BE2C (cell line): ENCODE measurements at places on chromosomes 1 and 21.
A peak's percentile ranks its signal among the peaks of the same experiment; 100 is the strongest.

GRCh38 chr1:92482665-92483609, 3.8 kb downstream of the GFI1 start:
- no peak for DNase-seq

DNA sequence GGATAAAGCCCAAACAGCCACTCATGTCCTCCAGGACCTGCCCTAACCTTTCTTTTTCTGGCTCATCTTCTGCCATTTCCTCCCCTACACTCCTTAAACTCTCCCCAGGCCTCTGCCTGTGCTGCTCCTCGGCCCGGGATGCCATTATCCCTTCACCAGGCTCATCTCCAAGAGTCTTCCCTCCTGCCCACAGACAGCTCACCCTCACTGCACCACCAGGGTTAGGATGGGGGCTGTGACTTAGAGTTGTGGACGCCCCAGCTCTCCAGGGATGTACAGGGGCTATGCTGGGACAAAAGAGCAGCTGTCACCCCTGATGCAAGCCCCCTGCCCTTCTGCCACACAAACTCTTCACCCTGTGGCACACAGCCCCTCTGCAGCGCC, 32.0 kb downstream of the TTC39A start:
- DNase-seq: no peak

- DNase-seq: no peak
Measured at GRCh38 chr1:93613898-93614297, 67.7 kb downstream of the BCAR3 start.

DNA sequence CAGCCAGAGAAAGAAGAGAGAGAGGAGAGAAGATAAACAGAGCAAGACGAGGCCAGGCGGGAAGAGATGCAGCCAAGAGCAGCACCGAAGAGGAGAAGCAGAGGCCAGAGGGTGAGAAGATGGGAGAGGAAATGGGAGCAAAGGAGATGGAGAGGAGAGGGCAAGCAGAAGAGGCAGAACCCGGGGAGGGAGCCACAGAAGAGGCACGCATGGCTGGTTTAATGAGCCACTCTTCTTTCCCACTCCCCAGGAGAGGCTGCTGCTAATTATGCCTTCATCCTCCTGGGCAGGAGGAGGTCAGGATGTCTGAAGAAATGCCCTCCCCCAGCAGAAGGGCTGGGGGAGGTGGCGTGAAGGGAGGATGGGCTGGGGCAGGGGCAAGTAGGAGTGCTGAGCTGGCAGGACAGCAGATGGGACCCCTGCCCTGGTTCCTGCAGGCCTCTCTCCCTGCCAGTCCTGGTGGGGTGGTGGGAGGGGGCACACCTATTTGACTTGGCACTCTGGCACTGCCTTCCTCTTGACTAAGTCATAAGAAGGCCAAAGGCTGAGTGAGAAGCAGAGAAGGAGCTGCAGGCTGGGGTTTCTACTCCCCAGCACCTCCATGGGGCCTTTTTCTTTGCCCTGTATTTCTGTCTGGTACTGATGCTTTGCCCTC, 32.3 kb downstream of the KIRREL1 start:
- no peak for DNase-seq

- no peak for DNase-seq
Measured at GRCh38 chr1:109669246-109669948, 1.5 kb downstream of the GSTM2 start.

- no peak for DNase-seq
Measured at GRCh38 chr1:205581321-205581980, 50.4 kb downstream of the ELK4 start.

GRCh38 chr1:187987236-187987776, 1158.6 kb downstream of the PLA2G4A start:
- no peak for DNase-seq

DNA sequence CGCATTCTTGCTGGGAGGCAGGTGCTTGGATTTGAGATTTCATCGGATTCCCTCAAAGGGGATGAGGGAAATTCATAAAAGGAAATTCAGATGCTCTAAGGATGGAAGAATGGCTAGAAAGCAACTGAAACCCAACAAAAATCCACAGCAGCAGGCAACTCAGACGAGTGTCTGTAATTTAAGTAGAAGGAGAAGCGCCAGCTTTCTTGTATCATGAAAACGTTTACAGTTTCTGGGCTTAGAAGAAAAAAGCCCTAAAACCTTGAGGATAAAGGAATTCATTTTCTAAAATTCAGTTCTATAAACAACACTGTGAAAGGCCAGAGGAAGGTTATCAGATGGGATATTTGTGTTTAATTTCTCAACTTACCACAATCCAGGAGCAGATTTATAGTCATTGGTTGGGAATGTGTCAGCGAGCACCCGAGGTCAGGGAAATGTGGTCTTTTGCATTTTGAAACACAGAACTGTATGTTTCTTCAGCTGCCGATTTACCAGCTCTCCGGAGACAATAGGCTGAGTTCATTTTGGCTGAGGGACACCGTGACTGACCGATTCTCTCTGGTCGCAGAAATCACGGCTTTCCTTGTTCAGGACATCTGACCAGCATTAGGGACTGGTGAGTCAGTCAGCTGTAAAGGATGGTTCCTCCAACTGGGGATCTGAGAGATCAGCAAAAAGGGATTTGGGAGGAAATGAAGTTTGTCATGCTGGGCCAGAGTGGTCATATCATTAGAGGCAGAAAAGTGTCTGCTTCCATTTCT, 111.6 kb upstream of the ERRFI1 start:
- DNase-seq: no peak

DNA sequence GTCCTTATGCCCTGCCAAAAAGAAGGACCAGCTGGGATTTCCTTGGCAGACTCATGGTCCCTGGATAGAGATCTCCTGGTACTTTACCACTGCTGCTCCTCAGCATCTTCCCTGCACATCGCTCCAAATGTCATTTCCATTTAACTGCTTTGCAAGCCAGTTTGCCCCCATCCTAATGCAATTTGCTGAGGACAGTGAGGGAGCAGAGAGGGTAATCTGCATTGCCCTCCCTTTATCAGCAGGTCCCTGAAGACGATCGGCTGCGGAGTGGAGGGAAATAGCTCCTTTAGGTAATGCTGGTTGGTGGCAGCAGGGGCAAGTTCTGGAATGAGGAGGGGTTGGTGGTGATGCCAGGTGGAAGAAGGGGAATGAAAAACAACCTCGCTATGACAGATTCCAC, 2.7 kb downstream of the PLXNA2 start:
- peak; percentile 24 for DNase-seq

- no peak for DNase-seq
Measured at GRCh38 chr21:29092102-29092959, 18.9 kb upstream of the CCT8 start.

DNA sequence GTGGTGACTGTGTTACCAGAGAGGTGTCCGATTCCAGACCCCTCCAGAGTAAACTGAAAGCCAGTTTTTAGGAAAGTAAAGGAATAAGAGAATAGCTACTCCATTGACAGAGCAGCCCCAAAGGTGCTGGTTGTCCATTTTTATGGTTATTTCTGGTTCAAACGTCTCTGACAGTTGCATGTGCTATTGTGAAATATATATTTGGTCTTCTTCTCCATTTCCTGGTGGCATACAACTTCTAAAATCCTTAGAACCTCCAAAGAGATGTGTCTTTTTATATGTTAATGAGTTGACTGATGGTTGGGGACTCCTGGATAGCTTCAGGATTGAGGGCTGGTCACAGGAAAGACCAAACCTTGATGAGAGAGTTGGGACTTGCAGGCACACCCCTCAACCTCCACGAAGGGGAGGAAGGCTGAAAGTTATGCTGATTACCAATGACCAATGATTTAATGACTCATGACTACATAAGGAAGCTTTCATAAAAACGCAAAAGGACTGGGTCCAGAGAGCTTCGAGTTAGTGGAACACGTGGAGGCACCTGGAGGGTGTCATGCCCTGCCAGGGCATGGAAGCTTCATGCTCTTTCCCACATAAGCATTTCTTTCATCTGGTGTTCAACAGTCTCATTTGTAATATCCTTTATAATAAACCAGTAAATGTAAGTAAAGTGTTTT, 100.7 kb downstream of the SLC16A1 start:
- DNase-seq: no peak

- DNase-seq: no peak
Measured at GRCh38 chr1:51565009-51565408, 45.9 kb upstream of the EPS15 start.

DNA sequence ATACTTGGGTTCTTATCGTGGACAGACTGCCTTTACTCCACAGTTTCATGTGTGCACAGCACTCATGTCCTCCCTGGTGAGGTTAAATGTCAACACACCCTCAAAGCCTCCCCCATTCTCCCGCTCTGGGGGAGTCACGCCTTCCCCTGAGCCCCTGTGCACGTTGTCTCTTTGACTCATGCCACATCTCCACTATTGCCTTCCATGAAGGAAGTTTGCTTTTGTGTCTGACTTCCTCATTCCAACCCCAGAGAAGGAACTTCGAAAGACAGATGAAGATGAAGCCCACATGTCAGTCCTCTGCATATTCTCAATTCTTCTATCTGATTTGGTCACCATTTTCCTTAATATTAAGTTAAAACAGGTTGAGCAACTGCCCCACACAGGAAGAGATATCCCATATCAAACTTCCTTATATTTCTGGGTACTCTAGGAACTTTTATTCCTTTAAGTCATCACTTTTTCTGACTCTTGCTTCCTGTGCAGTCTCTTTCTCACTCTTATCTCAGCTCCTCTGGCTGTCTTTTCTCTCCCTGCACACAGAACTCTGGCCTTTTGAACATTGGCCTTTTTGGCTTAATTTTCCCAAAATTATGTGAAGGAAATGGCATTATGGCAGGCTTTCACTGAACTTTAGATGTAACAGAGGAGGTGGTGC, 41.5 kb downstream of the C4BPA start:
- no peak for DNase-seq

DNA sequence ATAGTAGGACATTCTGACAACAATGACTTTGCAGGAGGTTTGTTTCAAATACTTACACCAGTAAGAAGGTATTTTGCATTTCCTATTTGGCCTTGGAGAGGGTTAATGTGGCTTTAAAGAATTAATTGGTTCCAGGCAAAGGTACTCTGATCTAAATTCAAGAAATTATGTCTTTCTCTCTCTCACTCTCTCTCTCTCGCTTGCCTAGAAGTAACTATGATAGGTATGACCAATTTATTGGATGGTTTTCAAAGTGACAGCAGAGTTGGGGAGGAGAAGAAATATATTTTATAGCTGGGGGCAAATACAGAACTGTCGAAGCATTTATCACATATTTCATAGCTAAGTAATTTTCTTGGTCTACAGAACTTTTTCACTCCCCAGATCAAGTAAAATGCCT, 116.0 kb downstream of the ATP6V1G3 start:
- DNase-seq: no peak

DNA sequence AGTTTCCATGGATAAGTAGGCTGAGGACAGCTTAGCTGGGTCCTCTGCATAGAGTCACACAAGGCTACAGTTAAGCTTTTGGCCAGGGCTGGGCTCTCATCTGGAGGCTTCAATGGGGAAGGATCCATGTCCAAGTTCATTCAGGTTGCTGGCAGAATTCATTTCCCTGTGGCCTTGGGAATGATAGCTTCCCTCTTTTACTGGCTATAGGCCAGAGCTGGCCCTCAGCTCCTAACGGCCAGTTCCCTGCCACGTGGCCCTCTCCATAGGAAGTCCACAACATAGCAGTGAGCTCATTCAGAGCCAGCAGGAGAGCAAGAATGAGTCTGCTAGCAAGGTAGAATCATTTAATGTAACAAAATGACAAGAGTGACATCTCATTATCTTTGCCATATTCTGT, 15.1 kb upstream of the PODN start:
- DNase-seq: no peak

DNA sequence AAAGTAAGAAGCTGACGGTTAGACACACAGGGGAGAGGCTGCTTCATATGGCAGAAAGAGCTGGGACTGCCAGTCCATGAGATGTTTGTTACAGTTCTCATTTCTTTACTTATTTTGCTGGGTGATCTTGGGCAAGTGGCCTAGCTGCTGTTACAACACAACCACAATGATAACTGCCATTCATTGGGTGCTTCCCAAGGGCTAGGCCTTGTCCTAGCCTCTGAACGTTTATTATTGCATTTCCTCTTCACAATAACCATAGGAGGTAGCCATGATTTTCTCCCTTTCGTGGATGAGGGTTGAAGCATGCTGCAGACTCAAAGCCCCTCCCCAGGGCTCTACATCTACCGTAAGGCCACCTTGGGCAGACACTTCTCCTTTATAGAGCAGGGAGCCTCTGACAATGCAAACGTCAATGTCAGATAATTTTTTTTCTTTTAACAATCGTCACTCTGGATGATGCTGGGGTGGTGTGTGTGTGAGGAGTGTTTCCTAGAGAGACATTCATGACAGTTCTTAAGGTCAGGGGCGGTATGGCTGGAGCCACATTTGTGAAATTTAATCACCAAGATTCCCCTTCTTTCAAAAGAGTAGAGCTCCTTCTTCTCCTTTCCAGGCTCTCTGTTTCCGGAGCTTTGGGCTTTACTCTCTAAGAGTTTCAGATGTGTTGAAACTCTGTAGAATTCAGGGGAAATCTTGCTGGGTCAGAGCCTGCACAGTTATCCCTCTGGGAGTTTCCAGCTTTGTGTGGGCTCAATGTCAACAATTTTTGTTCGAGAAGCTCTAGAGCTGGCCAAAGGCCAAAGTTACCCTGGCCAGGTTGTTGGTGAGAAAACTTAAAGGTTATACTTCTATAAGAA, 138.5 kb upstream of the SGIP1 start:
- DNase-seq: no peak

DNA sequence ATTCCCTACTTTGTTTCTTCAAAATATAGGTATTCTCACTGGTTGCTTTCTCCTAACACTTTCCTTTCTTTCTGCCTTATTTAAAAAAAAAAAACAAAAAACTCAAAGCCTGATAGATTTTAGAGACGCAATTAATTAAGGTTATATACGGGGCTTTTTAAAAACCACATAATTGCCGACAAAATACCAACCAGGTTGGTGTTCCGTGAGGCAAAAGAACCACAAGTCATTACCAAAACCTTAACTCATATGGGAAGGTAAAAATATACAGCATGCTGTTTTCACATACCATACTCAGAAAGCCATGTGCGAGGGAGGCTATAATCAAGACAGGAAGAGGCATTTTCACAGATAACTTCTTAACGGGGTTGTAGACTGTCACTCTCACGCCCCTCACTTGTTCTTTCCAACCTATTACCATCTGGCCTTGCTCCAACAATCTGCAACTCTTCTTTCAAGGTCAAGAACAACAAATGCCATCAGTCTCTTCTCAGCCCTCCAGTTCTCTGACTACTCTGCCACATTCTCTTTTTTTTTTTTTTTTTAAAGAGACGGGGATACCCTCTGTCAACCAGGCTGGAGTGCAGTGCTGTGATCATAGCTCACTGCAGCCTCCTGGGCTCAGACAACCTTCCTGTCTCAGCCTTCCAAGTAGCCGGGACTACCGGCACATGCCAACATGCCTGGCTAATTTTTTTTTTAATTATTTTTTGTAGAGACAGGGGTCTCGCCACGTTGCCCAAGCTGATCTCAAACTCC, 102.6 kb downstream of the APP start:
- DNase-seq: no peak

- DNase-seq: no peak
Measured at GRCh38 chr1:67958472-67958871, 92.0 kb downstream of the DIRAS3 start.
